ENCODE measurements at places on chromosomes 5 and 9. TPM values are rescaled to one million over a fixed set of nuclear protein-coding genes. Genes with fewer than 3 reads are reported as not detected.

The KCNMB1 gene
- total RNA-seq = 0.22 TPM

GRCh38 chr9:135081731-135082130 is 5.7 kb upstream of the OLFM1 start:
- DNase-seq = no peak

DNA sequence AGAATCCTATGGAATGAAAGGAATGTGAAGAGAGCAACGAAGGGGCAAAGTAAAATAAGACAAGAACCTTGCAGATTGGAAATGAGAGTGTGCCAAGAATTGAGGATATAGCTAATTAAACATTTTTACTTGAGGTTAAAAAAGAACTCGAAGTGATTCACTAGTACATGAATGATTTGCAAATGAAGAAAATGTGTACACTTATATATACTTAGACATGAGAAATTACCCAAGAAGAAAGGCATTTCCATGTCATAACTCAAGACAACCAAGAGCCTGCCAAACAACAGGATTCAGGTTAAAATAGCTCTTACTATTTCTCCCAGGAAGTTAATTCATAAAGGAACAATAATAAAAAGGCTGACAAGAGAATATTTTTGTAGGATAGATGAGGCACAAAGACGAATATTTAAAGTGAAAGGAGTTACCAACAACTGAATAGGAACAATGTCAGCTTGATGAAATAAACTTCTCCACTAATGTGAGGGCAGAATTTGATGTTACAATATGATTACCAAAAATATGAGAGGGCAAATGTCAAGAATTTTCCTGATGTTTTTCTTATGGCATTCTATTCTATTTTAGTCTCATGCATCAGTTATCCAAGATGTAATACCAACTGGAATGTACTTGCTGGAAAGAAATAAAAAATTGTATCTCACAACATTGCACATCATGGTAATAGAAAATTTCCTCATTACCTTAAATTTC is 18.9 kb upstream of the NPR3 start:
- DNase-seq = no peak

DNA sequence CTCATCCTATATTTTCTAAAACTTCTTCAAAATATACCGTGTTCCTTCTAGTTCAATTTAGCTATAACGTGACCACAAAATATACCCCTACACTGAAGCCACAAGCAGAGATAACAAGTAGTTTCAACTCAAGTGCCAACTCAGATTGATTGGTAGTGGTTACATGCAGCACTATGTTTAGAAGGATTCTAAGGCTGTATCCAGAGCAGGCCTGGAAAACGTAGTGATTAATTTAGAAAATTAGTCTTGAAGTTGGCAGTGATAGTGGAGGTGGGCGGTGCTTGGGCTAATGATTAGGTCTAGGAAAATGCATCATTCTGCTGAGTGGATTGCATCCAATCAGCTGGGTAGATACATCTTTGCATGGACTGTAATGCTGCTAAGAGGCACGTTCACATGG is 61.5 kb downstream of the MAMDC2 start:
- no peak for DNase-seq

DNA sequence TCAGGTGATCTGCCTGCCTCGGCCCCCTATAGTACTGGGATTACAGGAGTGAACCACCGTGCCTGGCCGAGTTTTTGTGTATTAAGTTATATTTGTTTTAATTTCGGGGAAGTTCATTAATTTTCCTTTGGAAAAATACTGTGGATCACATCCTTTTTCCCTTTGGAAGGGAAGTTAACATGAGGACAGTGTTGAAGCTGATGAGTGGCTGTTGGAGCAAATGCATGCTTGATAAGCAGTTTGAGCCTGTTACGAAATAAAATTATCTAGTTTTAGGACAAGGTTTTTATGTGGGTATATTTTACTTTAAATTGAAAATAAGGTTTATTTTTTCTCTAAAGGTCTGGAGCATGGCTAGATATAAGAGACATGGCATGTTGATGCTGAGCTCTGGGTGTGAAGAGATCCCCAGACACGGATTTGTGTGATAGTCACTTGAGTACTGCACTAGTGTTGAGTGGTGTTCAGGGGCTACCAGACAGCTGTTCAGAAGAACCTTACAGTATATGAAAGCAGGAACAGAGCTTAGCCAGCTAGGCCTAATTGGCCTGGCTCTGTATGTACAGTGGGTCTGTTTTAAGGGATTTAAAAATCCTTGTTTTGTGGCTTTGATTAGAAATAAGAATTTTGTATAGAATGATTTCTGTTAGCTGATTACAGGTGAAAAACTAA is 17.4 kb downstream of the LMNB1 start:
- DNase-seq = no peak

DNA sequence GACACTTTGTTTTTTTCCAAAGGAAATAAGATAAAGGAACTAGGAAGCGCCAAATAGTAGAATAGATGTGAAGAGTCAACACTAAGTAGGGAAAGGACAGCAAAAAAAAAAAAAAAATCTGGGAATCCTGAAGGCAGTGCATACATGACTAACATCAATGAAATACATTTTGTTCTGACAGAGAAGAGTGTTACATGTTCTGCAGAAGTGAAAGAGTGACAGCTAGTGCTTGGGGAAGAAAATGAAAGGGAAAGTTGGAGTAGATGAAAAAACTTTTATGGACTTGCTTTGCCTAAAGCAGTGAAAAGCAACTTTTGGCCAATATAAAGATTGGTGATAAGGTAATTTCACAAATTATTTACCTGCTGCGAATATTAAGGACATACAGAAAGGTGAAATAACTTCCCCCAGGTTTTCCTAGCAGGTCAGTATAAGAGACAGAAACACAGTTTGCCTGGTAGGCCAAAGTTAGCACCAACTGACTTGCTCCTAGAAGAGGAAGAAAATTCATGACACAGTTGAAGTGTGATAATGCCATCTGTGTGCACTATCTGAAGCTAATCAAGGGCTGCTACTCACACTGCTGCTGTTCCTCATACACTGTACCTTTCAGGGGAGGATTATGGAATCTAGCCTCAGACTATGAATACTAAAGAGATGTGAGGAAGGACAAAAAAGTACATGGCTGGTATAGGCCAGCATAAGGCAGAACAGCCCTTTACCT is 38.6 kb downstream of the RANBP6 start:
- DNase-seq = no peak

Measured in H9 (cell line).